NCI-H1930 (cell line): ENCODE measurements at places on chromosomes 7 and 10.

GRCh38 chr7:73678862-73679261, 4.4 kb downstream of the DNAJC30 start:
- DNase-seq, result no peak

DNA sequence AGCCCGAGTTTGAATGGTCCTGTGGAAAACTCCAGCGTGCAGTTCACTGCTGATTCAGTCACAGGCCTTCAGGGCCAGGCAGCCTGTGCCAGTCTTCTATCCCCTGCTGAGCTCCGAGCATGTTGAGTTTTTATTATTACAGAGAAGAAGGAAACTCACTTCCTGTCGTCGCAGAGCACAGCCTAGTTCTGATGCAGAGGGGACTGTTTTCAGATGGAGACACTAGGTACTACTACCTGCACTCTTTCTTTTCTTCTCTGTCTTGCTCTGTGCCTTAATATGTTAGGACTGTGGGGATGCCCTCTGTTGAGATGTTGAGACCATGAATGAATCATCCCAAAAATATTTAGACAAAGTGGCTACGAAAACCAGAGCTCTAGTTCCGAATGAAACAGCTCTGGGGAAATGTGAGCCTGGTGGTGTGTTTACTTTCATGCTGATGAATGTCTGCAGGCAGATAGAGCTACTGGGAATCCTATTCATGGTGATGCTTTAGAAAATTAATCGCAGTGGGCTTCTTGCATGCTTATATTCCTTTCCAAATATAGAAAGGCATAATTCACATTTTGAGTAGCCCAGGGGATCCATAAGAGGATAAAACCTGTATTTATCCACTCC, 29.6 kb downstream of the CASP7 start:
- DNase-seq, result peak; percentile 19

DNA sequence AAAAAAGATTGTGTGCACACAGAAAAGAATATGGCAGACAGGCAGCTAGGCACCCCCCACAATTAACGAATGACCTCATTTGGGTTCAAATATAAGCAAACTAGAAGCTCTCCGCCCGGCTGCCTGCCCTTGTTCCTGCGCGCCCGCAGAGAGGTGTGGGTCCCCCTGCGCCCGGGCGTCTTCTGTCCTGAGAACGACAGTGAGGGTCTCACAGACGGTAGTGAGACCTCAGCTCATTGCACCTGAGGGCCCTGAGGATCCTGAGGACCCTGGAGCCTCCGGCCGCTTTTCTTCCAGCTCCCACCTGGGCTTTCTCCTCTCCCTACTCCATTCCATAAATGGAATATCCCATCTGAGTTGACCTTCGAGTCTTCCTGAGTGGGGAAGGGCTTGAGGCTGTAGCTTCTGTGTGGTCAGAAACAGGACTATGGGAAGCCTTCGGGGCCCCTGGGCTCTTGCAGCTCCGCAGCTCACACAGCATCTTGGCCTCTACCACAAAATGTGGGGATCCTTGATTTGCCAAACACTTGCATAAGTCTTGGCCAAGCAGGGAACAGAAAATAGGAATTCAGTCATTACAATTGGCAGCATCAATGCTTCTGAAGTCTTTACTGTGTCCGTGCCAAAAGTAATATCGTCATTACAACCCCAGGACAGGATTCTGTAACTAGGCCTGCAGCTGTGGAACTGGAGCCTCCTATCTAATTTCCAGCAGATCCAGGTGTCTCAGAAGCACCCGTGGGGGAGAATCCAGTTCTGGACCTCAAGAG, 43.8 kb downstream of the JAKMIP3 start:
- DNase-seq, result no peak

DNA sequence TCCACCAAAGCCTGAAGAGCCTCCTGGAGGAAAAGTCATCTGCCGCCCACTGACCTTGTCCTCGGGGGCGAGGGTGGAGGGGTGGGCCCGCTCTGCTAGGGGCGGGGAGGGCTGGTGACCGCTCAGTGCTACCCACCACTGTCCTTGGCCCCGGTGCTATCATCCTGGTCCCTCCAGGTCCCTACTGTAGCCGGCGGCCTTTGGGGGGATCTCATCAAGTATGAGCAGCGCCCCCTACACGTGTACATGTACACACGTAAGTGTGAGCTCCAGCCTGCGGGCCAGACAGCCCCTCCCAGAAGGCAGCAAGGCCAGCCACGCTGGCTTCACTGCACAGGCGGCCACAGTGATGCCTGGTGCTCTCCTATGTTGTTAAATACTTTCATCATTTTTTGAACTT, 19.6 kb downstream of the TTYH3 start:
- DNase-seq, result peak; percentile 21
